ENCODE measurements at places on chromosomes 1 and 21. TPM values are rescaled to one million over a fixed set of nuclear protein-coding genes. Genes with fewer than 3 reads are reported as not detected.

GSTM1 gene
- 61.2 TPM for polyA plus RNA-seq

GPA33 gene
- not detected for polyA plus RNA-seq

PSRC1 gene
- polyA plus RNA-seq = 3.5 TPM

CD1E gene
- polyA plus RNA-seq = not detected

SMPDL3B gene
- polyA plus RNA-seq = 5.9 TPM

GPR37L1 gene
- not detected for polyA plus RNA-seq

KCNK1 gene
- polyA plus RNA-seq = 10.0 TPM

PARP1 gene
- polyA plus RNA-seq = 37.9 TPM

THEM5 gene
- polyA plus RNA-seq = not detected

LEFTY2 gene
- polyA plus RNA-seq = 0.28 TPM

COL9A2 gene
- polyA plus RNA-seq = 16.6 TPM

GPX7 gene
- 14.3 TPM for polyA plus RNA-seq

All from kidney (tissue), 22 donors.